ENCODE measurements at places on chromosomes 13 and 19. TPM values are rescaled to one million over a fixed set of nuclear protein-coding genes. Genes with fewer than 3 reads are reported as not detected.
A peak's percentile ranks its signal among the peaks of the same experiment; 100 is the strongest.

TBC1D4 gene
- total RNA-seq: 37.4 TPM

ATP8A2 gene
- total RNA-seq: 0.28 TPM

OR4F17 gene
- total RNA-seq: not detected

ZNF566 gene
- total RNA-seq: 16.4 TPM

ZNF543 gene
- total RNA-seq: 4.9 TPM

MCEMP1 gene
- not detected for total RNA-seq

APBA3 gene
- total RNA-seq: 25.4 TPM

MEIS3 gene
- total RNA-seq: 23.7 TPM

TNFRSF19 gene
- 2.6 TPM for total RNA-seq

ZNF836 gene
- 34.6 TPM for total RNA-seq

- H3K27ac ChIP-seq: no peak overlapping the region
- H3K36me3 ChIP-seq: no peaks in the 10 kb centered on the region
- DNase-seq: no peak
- H3K4me3 ChIP-seq: no peak overlapping the region
- no peaks in the 10 kb centered on the region for H3K27me3 ChIP-seq
Measured at GRCh38 chr13:38914070-38914469, 76.6 kb downstream of the STOML3 start.

DNA sequence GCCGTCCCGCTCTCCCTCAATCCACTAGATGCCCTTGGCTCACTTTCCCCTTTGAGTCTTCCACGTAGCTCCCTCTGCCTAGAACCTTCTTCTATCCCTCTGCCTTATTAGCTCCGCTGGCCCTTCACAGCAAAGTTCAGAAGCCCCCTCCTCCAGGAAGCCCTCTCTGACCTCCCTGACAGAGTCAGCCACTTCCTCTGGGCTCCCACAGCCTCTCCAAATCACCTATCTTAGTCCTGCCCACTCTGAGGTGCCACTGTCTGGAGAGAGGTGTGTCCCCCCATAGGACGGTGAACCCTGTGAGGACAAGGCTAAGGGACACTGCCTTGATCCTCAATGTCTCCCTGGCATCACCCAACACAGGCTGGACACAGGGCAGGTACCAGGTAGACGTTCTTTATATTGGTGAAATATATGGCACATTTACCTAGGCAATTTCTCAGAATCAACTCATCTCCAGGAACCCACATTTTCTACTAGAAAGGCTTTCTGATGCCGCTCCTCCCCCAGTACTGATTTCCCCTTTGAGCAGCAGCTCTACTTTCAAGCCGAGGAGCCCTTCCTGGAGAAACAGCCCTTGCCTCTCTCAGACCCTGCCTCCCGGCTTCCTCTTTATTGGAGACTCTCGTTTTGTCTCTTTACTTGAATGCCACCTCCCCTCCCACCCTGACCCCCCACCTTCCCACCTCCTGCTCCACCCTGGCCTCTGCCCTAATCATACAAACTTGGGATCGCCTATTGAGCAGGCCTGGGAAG, 3.4 kb upstream of the TGFB1 start:
- peaks cover 7% of the 10 kb centered on the region for H3K4me1 ChIP-seq
- no peak overlapping the region for H3K4me3 ChIP-seq
- H3K27me3 ChIP-seq: no peaks in the 10 kb centered on the region
- no peak for DNase-seq

- peak overlapping the region; percentile 99 for H3K4me3 ChIP-seq
- H3K36me3 ChIP-seq: no peaks in the 10 kb centered on the region
- no peak for DNase-seq
- H3K4me1 ChIP-seq: peaks cover 25% of the 10 kb centered on the region
Measured at GRCh38 chr19:15417699-15418098, 1.1 kb downstream of the AKAP8L start.

DNA sequence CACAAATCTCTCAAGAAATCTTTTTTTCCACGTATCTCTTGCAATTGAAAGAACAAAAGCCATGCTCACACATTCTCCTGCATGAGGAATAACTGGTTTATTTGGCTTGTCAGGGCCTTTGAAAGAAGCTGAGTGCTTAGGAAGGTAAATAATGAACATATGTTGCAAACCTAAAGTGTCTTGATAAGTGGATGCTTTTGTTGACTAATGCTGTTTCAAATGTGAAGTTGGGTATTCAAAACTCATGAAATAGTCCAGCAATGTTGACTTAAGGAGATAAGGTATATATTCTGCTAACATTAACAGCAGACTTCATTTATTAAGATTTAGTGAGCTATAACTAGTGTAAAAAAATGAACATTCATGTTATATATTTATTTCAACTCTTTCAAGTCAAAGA, 1792.7 kb upstream of the MIR17HG start:
- DNase-seq: no peak
- H3K4me3 ChIP-seq: no peak overlapping the region
- no peaks in the 10 kb centered on the region for H3K4me1 ChIP-seq
- no peak overlapping the region for H3K27ac ChIP-seq
- no peaks in the 10 kb centered on the region for H3K36me3 ChIP-seq

- no peak for DNase-seq
- no peaks in the 10 kb centered on the region for H3K4me1 ChIP-seq
- H3K36me3 ChIP-seq: no peaks in the 10 kb centered on the region
- H3K27me3 ChIP-seq: no peaks in the 10 kb centered on the region
Measured at GRCh38 chr19:41804336-41804735, 7.9 kb downstream of the CEACAM3 start.

GRCh38 chr19:51647318-51647717, 693 bp upstream of the SIGLEC14 start:
- no peaks in the 10 kb centered on the region for H3K36me3 ChIP-seq
- H3K27ac ChIP-seq: no peak overlapping the region
- no peak for DNase-seq
- no peak overlapping the region for H3K4me3 ChIP-seq
- no peaks in the 10 kb centered on the region for H3K27me3 ChIP-seq
- H3K4me1 ChIP-seq: no peaks in the 10 kb centered on the region

DNA sequence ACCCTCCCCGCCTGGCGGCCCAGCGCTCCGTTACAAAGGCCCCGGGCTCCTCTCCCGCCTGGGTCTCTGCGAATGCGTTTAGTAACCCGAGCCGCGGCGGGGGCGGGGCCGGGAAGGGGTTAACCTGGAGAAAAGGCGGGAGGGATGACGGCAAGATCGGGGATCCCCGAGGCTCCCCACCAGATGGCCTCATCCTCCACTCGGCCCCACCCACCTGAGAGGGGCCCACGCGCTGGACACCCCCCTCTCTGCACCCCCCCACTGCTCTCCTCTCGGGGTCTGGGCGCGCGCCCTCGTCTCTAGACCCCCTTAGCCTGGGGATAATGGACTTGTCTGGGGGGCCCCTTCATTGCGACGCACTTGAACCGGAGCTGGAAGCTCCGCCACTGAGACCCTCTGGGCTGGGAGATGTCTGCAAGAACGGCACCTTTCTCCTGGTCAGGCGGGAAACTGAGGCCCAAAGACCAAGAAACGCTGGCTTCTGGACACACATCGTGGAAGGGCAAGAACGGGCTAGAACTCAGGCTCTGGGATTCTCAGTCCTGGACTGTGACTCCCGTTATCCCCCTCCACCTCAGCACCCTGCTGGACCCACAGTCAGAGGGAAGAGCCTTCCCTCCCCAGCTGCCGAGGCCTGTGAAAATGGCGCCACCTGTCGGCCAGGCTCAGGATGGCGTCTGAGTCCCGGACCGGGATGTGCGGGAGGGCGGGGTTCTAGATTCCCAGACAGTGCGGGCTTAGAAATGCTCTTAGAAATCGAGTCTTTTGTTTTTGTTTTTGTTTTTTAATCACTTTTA, 2.9 kb upstream of the LTBP4 start:
- DNase-seq: peak; percentile 87
- H3K27me3 ChIP-seq: no peaks in the 10 kb centered on the region
- peaks cover 4% of the 10 kb centered on the region for H3K4me1 ChIP-seq
- peak overlapping the region; percentile 38 for H3K4me3 ChIP-seq

DNA sequence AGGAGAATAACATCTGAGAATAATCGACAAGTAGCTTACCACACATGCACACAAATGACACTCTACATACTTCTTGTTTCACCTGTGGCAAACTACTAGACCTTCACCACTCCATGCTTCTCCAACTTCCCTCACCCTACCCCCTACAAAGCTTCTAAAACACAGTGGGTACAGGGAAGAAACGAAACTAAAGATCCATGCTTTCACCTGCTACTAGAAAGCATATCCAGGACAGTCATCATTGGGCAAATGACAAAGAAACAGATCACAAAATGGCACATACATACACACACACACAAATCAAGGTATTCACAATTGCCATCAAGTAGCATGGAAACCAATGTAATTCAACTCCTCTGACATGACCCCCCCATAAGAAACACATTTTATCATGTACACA, 10.6 kb downstream of the BRD4 start:
- no peaks in the 10 kb centered on the region for H3K27me3 ChIP-seq
- no peak overlapping the region for H3K4me3 ChIP-seq
- H3K27ac ChIP-seq: no peak overlapping the region
- no peaks in the 10 kb centered on the region for H3K36me3 ChIP-seq

GRCh38 chr13:42106998-42107397, 58.5 kb downstream of the DGKH start:
- H3K27me3 ChIP-seq: no peaks in the 10 kb centered on the region
- no peak overlapping the region for H3K27ac ChIP-seq
- peaks cover 2% of the 10 kb centered on the region for H3K4me1 ChIP-seq
- DNase-seq: no peak

GRCh38 chr13:75326173-75327134, 155.5 kb downstream of the TBC1D4 start:
- no peak overlapping the region for H3K4me3 ChIP-seq
- H3K27ac ChIP-seq: no peak overlapping the region
- DNase-seq: peak; percentile 27
- peaks cover 3% of the 10 kb centered on the region for H3K4me1 ChIP-seq
- H3K27me3 ChIP-seq: no peaks in the 10 kb centered on the region

DNA sequence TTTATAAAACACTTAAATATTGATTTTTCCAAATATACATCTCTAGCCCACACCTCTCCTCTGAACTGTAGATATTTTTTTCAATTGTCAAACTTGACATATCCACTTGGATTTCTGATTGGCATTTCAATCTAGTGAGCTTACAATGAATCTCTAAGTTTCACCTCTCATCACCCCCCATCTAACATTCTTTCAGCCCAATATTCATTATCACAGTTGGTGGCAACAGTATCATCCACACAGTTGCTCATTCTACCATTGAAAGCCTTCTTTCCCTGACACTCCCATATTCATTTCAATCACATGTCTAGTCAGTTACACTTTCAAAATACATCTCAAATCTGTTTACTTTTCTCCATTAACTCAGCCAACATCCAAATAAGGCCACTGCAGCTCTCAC, 385.2 kb downstream of the PCDH20 start:
- DNase-seq: no peak
- no peak overlapping the region for H3K4me3 ChIP-seq
- no peaks in the 10 kb centered on the region for H3K27me3 ChIP-seq

GRCh38 chr13:106210324-106210723, 325.1 kb downstream of the EFNB2 start:
- H3K27ac ChIP-seq: no peak overlapping the region
- no peaks in the 10 kb centered on the region for H3K27me3 ChIP-seq
- H3K36me3 ChIP-seq: no peaks in the 10 kb centered on the region
- no peak for DNase-seq

DNA sequence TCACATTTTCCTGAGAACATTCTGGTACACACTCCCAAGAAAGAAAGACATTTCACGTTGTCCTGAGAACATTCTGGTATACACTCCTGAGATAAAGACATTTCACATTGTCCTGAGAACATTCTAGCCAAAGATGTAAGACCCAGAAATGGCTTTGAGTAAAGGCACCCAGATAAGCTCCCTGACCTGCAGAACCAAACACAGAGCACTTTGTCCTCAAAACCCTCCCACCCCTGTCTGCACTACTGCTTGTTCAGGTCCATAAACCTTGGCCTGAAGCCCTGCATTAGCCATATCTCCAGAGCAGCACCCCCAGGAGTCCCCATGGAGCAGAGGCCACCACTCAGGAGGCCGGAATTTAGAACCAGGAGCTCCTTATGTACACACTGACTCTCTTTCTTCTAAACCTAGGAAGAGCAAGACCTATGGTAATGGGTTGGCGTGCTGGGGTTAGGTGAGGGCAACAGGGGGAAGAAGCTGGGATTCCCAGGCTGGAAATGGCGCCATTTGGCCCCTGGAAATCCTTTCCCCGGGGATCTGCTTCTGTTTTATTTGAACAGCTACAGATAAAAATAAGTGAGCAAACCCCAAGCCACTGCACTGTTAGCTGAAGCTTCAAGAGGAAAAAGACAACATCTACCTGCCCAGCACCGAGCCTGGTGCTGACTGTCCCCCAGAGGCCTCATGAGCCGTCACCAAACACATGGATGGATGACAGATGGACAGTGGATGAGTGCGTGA, 13.7 kb downstream of the GAS6 start:
- no peak overlapping the region for H3K27ac ChIP-seq
- no peaks in the 10 kb centered on the region for H3K27me3 ChIP-seq

- no peak for DNase-seq
- no peaks in the 10 kb centered on the region for H3K27me3 ChIP-seq
- H3K4me3 ChIP-seq: no peak overlapping the region
- no peak overlapping the region for H3K27ac ChIP-seq
- no peaks in the 10 kb centered on the region for H3K36me3 ChIP-seq
Measured at GRCh38 chr13:69912630-69913029, 195.0 kb upstream of the ATXN8OS start.

- H3K36me3 ChIP-seq: no peaks in the 10 kb centered on the region
- no peaks in the 10 kb centered on the region for H3K27me3 ChIP-seq
- DNase-seq: no peak
- no peak overlapping the region for H3K27ac ChIP-seq
- H3K4me3 ChIP-seq: no peak overlapping the region
Measured at GRCh38 chr13:73222627-73223305, 164.0 kb downstream of the KLF5 start.

DNA sequence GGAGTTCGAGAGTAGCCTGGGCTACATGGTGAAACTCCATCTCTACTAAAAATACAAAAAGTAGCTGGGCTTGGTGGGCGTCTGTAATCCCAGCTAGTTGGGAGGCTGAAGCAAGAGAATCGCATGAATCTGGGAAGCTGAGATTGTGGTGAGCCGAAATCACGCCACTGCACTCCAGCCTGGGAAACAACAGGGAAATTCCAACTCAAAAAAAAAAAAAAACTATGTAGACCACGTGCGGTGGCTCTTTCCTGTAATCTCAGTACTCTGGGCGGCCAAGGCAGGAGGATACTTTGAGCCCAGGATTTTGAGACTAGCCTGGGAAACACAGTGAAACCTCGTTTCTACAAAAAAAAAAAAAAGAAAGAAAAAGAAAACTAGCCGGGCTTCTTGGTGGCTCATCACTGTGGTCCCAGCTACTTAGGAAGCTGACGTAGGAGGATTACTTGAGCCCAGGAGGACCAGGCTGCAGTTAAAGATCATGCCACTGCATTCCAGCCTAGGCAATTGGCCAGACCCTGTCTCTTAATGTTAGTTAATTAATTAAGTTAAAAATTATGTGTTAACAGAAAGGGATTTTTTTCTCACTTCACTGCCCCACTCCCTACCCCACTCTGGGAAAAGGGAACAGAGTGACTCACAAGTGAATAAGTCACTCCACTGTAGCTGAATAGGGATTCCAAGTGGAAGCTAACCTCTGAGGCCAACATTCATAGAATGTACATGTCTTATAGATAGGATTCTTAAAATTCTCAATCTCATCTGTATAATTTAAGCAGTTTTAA, 2.2 kb downstream of the ZNF83 start:
- DNase-seq: no peak
- no peaks in the 10 kb centered on the region for H3K27me3 ChIP-seq
- H3K4me3 ChIP-seq: no peak overlapping the region
